ENCODE measurements at places on chromosomes 5 and 9.
A peak's percentile ranks its signal among the peaks of the same experiment; 100 is the strongest.

GRCh38 chr5:159928122-159928909, 12.0 kb downstream of the ADRA1B start:
- no peak for DNase-seq

DNA sequence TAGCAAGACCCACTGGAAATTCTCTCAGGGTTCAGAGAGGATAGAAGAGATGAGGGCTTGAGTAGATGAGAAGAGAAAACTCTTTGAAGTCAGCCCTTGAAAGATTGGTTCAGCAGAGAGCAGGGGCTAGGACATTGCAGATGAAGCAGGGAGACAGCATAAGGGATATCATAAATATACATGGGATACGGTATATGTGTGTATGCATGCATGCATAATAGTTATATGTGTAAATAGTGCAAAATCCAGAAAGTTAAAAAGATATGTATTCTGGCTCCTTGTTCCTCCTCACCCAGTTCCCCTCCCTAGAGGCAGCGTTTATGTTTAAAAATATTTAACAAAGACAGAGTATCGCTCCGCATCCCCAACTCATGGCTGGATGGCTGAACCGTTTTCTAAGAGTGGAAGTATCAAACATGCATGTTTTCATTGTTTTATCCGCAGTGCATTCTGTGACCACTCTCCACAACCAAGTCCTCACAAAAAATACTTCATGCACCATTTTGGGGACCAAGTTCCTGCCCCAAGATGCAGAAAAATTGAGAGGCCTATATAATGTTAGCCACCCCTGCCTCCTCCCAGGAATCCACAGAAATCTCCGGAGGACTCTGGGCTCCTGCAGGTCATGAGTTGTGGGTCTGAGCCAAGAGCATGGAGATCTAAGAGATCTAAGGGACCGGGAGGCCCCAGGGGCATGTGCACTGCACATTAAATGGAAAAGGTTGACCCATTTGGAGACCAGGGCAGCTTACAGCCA, 119.5 kb downstream of the MTX3 start:
- DNase-seq = no peak

- no peak for DNase-seq
Observed at GRCh38 chr5:173204185-173204979, 30.6 kb downstream of the NKX2-5 start.

DNA sequence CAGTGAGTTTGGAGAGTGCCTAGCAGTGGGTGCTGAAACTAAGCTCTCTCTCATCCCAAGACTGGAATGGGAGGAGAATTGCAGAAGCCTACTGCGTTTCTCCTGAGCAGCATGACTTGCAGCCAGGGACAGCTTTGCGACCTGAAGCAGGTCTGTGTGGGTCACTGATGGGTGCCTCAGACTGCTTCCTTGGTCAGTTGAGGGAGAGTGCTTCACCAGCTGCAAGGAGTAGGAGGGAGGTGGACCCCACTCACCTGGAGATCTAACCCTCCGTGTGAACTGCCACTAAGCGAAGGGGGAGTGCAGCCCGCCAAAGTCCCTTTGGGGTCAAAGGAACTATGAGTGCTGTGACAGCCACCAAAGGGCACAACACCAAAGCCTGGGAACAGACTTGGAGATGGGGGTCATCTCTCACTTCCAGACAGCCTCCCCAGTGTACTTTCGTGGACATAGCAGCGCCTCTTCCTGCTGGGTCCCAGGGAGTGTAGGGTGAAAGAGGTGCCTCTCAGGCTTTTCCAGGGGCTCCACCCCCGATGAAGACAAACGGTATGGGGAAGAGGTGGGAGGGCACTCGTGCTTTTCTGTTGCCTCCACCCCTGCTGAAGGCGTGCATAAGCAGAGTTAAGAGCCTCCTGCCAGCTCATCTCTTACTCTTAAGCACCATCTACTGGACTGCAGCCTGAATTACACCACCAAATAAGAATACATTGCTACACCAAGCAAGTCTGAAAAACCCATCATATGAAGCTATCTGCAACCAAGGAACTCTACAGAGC, 34.3 kb upstream of the MACIR start:
- peak; percentile 3 for DNase-seq

- no peak for DNase-seq
Observed at GRCh38 chr9:106174346-106174745, 480.0 kb downstream of the TMEM38B start.

DNA sequence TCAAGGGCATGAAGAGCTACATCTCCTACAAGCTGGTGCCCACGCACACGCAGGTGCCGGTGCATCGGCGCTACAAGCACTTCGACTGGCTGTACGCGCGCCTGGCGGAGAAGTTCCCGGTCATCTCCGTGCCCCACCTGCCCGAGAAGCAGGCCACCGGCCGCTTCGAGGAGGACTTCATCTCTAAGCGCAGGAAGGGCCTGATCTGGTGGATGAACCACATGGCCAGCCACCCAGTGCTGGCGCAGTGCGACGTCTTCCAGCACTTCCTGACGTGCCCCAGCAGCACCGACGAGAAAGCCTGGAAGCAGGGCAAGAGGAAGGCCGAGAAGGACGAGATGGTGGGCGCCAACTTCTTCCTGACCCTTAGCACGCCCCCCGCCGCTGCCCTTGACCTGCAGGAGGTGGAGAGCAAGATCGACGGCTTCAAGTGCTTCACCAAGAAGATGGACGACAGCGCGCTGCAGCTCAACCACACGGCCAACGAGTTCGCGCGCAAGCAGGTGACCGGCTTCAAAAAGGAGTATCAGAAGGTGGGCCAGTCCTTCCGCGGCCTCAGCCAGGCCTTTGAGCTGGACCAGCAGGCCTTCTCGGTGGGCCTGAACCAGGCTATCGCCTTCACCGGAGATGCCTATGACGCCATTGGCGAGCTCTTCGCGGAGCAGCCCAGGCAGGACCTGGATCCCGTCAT, 1.4 kb downstream of the SNX18 start:
- DNase-seq = no peak

- no peak for DNase-seq
Observed at GRCh38 chr5:878125-878524, 14.5 kb downstream of the BRD9 start.

- DNase-seq = no peak
Observed at GRCh38 chr5:142881784-142882126, 111.6 kb downstream of the ARHGAP26 start.

- DNase-seq = no peak
Observed at GRCh38 chr5:124352312-124352711, 394.1 kb downstream of the ZNF608 start.

GRCh38 chr9:30673132-30673531, 1711.3 kb upstream of the ACO1 start:
- no peak for DNase-seq
